Hematopoietic multipotent progenitor cell treated with erythropoietin and hydrocortisone succinate and interleukin-3 and kit ligand, for 17 days (in vitro differentiated cells): ENCODE measurements at places on chromosomes 5 and 9.

DNA sequence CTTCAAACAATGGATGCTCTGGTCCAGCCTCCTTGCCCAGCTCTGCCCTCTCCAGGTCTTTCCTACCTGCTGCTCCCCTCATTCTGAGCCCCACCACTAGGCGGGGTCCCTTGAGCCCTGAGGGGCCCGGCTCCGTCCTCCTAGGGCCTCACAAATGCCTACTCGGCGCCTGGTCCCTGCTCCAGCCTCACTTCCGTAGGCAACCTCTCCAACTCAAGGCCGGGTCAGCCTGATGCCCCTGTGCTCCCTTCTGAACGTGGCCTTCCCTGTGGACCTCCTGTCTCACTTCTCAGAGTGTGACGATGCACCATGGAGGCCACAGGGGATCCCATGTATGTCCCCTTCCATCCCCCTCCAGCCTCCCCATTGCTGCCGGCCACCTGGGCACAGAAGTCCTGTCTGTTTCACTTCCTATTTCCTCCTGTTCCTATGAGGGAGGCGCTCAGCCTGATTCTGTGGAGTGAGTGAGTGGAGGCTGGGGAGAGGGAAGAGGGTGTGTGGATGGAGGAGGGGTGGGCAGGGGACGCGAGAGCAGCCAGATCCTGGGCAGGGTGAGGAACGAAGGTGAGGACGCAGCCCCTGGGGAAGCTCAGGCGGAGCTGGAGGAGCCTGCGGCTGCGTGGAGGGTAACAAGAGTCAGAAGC is 127.2 kb upstream of the FAM120A start:
- no peak for DNase-seq

DNA sequence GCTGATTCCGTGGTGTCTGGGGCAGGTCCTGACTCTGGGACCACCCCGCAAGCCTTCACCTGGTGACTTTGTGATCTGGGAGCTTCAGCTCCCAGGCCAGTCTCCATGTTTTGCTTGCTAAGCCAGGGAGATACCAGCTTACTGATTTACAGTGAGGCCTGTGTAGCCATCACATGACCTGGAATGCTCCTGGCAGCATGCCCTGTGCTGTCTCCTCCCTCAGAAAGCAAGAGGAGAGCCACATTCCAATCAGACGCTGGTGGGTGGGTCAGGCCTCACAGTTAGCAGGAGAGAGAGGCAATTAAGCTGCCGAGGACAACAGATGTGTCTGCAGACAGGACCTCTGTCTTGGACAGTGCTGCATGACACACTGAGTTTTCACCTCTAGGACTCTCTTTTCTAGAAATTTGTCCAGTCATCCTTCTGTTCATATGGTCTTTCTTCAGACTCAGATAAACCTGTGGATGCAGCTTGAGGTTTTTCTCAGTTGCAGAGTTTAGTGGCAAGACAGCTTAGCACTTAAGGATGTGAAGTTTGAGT is 24.4 kb upstream of the GRPEL2 start:
- peak; percentile 50 for DNase-seq

DNA sequence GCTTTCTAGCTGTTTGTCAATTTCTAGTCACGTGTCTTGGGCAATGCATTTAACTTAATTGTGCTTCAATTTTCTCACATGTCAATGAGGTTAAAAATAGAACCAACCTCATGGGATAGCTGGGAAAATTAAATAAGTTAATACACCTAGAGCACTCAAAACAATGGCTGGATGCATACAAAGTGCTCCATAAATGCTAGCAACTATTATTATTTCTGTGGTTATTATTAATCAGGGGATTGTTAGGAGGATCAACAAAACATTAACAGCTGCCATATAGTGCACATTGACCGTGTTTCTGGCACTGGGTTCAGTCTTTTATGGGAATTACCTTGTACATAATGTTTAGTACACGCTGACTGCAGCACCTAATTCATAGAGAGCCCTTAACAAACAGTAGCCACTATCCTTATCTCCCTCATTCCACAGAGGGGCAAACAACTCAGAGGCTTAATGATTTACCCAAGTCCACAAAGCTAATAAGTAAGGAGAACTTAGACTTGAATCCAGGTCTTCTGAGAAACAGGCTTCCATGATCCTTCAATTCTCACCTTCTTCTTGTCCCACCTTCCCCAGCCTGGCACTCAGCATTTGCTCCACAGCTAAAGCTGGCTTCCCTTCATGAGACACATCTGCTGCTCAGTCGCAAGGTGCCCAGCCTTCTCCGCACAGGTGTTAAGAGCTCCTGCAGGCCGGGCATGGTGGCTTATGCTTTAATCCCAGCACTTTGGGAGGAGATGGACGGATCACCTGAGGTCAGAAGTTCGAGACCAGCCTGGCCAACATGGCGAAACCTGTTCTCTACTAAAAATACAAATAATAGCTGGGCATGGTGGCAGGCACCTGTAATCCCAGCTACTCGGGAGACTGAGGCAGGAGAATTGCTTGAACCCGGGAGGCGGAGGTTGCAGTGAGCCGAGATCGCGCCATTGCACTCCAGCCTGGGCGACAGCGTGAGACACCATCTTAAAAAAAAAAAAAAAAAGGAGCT is 137.4 kb upstream of the ABCA1 start:
- peak; percentile 24 for DNase-seq

- no peak for DNase-seq
Observed at GRCh38 chr9:126419475-126419874, 92.8 kb downstream of the MVB12B start.

- DNase-seq = no peak
Observed at GRCh38 chr5:61268871-61269270, 63.2 kb upstream of the ZSWIM6 start.

GRCh38 chr9:34541540-34541939 is 18.8 kb upstream of the ENHO start:
- DNase-seq = no peak

DNA sequence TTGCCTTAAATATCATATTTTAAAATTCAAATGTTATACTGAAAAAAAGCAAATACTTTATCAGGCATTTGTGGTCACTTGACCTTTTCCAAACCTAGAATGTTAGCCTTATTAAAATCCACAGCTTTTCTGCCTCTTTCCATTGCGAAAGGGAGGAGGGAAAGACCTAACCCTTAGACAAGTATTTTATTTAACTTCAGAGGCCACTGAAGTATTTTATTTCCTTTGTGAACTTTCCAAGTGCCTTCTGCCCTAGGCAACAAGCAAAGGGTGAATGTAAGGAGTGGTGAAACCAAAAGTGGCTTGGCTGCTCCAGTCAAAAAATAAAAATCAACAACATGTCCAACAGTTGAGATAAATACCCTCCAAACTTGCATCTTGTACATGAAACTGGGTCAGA is 376.1 kb downstream of the EFNA5 start:
- no peak for DNase-seq

GRCh38 chr5:103929338-103930013 is 366.9 kb upstream of the NUDT12 start:
- DNase-seq = no peak
